SK-N-MC (cell line): ENCODE measurements at places on chromosomes 12 and 14.

GRCh38 chr12:91722072-91722471, 423.6 kb downstream of the BTG1 start:
- no peak for DNase-seq

- no peak for DNase-seq
Measured at GRCh38 chr12:21638054-21638891, 19.4 kb downstream of the LDHB start.

DNA sequence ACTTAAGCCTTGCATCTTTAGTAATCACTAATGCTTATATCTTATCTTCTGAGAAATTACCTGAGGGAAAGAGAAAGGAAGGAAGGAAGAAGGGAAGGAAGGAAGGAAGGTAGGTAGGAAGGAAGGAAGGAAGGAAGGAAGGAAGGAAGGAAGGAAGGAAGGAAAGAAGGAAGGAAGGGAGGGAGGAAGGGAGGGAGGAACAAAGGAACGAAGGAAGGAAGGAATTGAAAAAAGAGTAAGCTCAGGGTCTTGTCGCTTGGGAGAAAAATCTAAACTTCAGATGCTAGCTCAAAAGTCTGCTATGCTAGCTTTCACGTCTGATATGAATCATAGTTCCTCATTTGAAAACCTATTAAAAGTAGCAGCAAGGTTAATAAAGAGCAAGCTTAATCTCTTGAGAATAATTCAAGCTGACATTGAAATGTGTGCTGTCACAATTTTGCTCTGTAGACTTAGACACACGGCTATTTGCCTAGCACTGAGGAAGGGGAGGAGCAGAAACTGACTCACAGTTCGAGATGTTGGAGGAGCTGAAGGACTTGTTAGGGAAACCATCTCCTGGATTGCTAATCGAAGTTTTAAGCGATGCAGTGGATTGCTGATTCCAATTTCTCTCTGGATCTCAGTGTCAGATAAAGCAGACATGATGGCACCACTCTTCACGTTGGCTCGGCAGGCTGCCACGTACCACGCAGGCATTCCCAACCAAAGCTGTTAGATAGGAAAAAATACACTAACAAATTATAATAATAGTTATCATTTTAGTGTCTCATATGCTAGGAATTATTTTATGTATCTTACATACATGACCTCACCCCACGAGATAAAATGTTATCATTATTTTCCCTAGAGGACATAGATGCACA, 216.7 kb downstream of the ACSS3 start:
- DNase-seq: peak; percentile 92

DNA sequence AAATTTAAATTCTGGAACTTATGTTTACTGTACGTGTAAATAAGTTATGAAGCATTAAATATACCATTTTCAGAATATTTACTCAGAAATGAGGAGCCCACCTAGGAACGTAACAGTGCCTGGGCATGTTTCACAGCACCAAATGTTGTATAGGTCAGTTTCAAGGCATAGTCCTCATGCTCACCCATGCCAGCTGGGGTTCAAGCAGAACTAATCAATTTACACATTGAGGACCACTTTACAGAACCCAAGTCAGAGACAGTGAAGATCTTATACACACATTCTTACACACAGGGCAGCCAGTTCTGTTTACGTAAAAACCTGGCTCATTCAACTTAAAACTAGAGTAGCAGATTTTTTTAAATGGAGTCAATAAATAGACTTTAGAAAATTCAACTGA, 2.0 kb downstream of the KICS2 start:
- no peak for DNase-seq

GRCh38 chr12:41903014-41903708, 241.5 kb downstream of the GXYLT1 start:
- no peak for DNase-seq

- no peak for DNase-seq
Measured at GRCh38 chr12:32462908-32463307, 63.5 kb downstream of the FGD4 start.

- DNase-seq: no peak
Measured at GRCh38 chr12:10454531-10454930, 1.4 kb upstream of the KLRC1 start.
